ENCODE measurements at places on chromosomes 5 and 9.

- no peak for ATAC-seq
Measured at GRCh38 chr5:108726446-108727235, 21.1 kb upstream of the FER start.

GRCh38 chr5:152987131-152987530 is 503.3 kb upstream of the GRIA1 start:
- ATAC-seq, result no peak

DNA sequence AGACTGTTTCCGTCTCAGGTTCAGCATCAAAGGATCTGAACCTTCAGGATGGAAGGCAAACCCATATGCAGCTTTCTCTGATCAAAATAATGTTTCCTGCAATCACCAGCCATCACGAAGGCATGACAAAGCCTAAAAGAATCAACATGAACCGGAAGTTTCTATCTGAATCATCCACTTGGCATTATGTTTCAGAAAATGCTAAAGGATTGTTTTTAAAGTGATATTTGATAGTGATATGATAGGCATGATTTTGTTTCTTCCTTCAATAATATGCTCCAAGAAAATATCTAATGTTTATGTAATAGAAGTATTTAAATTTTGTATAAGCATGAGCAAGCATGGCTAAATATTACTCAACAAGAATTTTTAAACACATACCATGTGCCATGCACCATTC is 219.6 kb downstream of the PLK2 start:
- ATAC-seq, result no peak

- no peak for ATAC-seq
Measured at GRCh38 chr5:9483779-9484178, 62.1 kb downstream of the SEMA5A start.

- ATAC-seq, result peak; percentile 59
Measured at GRCh38 chr9:126704157-126704891, 90.6 kb downstream of the LMX1B start.

- no peak for ATAC-seq
Measured at GRCh38 chr9:37995961-37996818, 72.8 kb downstream of the SHB start.

GRCh38 chr9:13615660-13616490 is 336.4 kb upstream of the MPDZ start:
- ATAC-seq, result no peak

DNA sequence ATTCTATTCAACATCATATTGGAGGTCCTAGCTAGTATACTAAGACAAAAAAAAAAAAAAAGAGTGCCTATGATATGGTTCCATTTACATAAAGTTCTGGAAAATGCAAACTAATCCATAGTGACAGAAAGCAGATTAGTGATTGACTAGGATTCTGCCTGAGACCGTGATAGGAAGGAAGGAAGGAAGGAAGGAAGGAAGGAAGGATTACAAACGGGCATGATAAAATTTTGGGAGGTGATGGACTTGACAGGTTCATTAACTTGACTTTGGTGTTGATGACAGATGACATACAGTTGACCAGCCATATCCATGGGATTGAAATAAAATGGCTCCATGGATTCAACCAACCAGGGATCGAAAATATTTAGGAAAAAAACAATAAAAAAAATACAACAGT is 79.1 kb upstream of the MAN2A1 start:
- ATAC-seq, result no peak

DNA sequence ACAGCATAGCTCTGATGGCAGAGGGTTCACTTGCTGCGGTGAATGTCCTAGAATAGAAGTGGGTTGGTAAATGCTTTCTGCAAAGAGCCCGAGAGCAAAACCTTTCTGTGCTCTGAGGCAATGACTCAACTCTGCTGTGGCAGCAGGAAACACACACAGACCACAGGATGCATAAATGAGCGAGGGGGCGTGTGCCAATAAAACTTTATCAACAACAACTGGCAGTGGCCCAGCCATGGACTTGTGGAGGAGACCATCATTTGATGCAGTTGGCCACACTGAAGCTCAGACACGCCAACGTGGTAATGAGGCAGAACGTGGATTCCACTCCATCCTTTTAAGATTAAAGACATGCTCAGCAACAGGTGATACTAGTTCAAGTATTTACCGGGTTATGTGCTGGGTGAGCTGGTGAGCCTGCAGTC is 6.8 kb downstream of the MRPL36 start:
- peak; percentile 22 for ATAC-seq

DNA sequence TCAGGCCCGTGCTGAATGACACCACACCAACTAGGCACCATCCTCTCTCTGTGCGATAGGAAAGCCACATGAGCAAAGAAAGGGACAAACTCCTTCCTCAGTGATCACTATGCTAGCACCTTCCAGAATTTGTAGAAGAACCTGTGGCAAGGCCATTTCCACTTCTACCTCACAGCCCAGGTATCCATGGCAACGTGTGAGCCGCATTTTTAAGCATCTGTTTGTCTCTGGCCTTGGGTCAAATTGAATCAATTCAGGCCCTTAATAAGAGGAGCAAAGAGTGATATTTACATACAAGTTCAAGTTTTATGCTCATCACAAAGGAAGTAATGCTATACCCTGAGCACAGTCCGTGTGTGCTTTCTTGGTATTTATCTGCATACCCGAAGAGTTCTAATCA is 179.3 kb downstream of the SLC12A2 start:
- ATAC-seq, result no peak

- ATAC-seq, result no peak
Measured at GRCh38 chr9:130590305-130590704, 10.9 kb downstream of the FUBP3 start.

DNA sequence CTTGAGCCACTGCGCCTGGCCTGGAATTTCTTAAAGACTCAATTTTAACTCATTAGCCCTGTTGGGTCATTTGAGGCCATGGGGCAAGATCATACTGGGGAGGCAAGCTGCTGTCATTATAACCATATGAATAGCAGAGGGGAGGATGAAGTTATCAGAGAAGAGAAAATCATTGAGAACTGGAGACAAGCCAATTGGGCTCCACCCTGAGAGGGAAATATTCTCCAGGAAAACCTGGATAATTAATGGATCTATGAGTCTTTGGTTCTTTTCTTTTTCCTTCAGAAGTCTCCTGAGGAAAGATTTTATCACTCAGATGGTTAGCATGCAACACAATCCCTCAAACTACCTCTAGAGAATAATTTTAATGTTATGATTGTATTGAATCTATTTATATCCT is 569.6 kb upstream of the TUSC1 start:
- ATAC-seq, result no peak

DNA sequence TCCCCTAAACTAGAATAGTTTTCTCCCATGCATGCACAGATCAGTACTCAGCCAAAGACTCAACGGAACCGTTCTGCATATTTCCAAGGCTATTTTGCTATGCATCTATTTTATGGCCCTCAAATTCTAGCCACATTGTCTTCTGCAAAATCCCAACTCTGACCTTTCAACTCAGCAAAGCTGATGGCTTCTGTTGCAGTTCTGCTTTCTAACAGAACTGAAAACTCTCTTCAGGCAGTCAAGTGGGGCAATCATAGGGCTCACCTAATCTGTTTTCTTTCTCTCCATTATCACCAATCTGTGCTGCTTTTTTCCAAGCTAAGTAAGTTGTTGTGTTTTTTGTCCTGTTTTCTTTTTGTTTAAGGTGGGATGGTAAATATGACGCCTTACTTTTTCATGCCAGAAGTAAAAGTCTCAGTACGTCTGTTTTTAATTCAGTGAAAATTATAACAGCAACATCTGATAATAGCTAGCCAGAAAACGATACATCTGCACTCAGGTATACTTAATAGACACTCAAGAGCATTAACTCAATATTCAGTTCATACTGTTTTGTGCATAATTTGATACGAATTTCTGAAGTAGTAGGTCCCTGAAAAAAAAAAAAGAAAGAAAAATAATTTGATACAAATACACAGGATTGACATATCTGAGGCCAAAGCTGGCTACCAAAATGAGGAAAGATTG is 454.3 kb downstream of the TLE1 start:
- no peak for ATAC-seq

GRCh38 chr9:18396102-18396728 is 77.7 kb upstream of the ADAMTSL1 start:
- ATAC-seq, result no peak

- ATAC-seq, result peak; percentile 44
Measured at GRCh38 chr5:138632900-138633489, 57.8 kb upstream of the HSPA9 start.

- no peak for ATAC-seq
Measured at GRCh38 chr5:96537386-96537785, 104.3 kb upstream of the PCSK1 start.

DNA sequence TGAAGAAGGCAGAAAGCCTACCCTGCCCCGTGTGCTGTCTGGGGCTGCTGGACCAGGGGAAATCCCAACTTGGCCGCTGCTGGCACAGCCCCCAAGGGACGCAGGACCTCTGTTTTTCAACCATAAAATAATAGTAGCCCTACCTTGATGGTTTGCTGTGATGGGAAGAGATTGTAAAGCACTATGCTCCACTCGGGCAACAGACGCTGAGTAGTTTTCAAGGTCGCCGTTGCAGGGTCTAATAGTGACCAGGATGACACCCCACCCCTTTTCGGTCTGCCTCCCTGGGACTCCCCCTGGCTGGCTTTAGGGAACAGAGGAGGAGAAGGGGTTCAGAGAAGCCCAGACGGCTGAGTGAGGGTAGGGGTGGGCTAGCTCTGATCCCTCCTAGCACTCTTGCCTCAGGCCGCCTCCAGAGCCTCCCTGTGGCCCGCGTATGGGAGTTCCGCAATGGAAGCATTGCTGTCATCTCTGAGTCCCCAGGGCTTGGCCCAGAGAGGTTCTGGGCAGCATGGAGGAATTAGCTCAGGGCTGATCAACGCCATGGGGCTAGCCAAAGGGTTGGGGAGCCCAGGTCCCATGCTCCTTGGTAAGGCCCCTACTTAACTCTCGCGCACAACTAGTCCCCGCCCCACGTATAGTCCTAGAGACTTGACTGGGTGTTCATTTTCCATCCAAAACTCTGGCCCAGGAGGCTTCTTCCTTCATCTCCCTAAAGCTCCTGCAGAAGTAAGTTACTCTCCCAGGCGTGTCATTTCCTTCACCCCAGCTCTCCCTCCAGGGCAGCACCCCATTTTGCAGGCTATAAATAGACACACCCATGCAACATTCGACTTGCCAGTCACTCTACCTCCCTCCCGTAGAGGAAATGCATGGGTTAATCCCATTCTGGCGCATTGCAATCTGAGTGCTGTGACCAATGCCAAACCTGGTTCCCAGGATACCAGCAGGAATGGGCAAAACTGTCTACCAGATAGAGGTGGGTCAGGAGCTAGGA is 1.1 kb upstream of the IRF1 start:
- peak; percentile 0 for ATAC-seq

- ATAC-seq, result peak; percentile 29
Measured at GRCh38 chr9:89405826-89406225, 87.5 kb downstream of the SECISBP2 start.

- no peak for ATAC-seq
Measured at GRCh38 chr9:32441678-32442077, 57.2 kb downstream of the ACO1 start.

GRCh38 chr5:134523543-134524271 is 1.8 kb upstream of the JADE2 start:
- no peak for ATAC-seq

- no peak for ATAC-seq
Measured at GRCh38 chr5:54443270-54443669, 12.2 kb upstream of the HSPB3 start.

GRCh38 chr5:63500242-63500641 is 462.0 kb downstream of the HTR1A start:
- ATAC-seq, result no peak
